CD8-positive, alpha-beta T cell (primary cell): ENCODE measurements at places on chromosomes 7 and 10. TPM values are rescaled to one million over a fixed set of nuclear protein-coding genes. Genes with fewer than 3 reads are reported as not detected.

GRCh38 chr7:8442814-8443304 lies 9.4 kb downstream of the NXPH1 start:
- DNase-seq = peak; percentile 44

DNA sequence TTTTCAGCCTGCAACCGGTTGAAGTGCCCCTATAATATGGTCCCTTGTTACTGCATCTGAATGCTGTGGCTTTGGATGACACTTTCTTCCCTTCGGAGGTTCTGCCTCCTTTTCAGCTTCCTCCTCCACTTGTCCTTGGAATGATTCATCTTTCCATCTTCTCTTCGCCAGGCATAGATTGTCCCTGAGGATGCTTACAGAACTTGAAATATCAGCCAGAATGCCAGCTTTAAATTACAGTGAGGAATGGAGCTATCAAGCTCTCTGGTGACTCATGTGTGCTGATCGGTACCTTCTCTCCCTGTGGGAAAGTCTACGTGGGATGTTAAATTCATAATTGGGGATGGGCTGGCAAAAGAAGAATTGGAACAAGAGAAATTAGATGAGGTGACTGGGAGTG lies 45.9 kb upstream of the PDK4 start:
- no peak for DNase-seq

GRCh38 chr10:7818295-7819120 lies at the start of gene TAF3:
TAF3 (plus strand) TSS chr10:7818505; CDS start chr10:7818710, 205 bp downstream.
- DNase-seq = peak; percentile 92

DNA sequence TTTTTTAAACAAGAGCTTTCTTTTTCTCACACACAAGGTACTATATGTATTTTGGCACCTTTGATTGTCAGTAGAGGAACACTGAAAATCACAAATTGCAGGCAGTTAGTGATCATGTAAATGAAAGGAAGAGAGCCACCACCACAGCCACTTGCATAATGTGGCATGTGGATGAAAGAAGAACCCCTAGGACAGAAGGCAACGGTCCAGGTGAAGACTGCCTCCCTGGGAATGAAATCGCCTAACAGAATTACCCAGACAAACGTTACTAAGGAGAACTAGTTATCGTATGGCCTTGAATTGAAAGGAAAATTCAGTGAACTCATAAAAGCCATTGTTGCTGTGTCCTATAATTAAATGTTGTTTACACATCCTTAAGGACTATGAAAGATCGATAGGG lies 41.2 kb upstream of the PTPRZ1 start:
- no peak for DNase-seq

DNA sequence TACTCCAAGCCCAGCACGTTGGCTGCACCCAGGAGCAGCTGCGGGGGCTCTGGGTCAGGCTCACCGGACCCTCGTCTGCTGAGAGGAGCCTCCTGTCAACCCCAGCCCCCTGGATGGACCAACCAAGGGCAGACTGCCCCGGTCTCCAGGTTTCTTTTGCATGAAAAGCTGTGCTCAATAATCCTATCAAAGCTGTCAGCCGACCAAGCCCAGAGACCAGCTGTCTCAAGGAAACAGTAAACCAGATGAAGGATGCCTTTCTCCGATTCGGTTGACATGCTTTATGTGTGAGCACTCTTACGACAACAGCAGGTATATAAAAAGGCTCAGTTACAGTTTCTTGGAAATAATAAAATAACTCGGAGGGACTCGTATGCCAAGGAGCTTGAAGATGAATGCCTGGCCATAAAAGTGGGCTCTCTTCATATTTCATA lies 71.6 kb upstream of the BAIAP2L1 start:
- DNase-seq = no peak

DNA sequence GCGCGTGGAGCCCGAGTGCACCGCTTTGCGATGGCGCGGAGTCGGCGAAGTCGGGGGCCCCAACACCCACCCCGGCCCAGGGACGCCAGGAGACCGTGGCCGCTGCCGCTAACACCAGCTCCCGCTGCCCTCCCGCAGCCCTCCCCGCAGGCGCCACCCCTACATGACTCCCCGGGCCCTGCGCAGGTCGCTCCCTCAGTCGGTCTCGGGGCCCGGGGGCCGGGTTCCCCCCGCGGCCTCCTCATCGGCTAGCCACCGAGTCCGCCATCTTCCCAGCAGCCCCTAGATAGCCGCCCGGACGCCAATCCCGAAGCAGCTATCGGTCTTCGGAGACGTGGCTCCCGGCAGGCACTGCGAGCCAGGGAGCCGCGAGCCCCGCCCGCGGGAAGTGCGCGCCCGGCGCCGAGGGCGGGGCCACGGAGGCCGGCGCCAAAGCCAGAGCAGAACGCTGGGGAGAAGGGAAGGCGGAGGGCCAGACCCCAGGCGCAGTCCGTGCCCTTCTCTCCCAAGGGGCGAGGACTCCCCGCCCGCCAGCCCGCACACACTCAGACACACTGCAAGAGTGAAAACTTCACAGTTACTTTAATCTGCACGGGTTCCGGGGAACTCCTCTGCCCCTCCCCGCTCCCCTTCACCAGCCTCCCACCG lies at the start of gene FASTK:
Gene FASTK, minus strand, starts transcription at position 288 of the 648 bp plus-strand sequence. Its CDS starts 43 bp downstream, at position 245.
- peak; percentile 87 for DNase-seq

DNA sequence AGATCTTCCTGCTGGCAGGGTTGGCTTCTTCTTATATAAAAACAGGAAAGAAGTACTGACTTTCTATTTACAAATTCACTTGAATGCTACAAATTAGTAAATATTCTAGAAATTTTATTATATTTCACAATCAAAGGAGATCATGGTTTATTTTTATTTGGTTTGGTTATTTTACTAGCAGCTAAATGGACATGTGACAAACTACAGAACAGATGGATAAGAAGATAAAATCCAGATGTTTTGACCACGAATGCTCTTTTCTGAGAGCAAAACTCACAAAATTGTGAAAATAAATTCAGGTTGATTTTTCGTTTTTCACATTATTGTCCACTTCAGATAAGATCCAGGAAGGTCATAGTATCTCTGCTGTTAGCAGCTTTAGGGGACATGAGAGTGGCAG lies 55.4 kb downstream of the CACNA2D1 start:
- DNase-seq = no peak

GRCh38 chr7:108455551-108455997 lies 662 bp downstream of the NRCAM start:
- DNase-seq = peak; percentile 7

GRCh38 chr10:12507165-12507850 lies 158.0 kb downstream of the CAMK1D start:
- no peak for DNase-seq

DNA sequence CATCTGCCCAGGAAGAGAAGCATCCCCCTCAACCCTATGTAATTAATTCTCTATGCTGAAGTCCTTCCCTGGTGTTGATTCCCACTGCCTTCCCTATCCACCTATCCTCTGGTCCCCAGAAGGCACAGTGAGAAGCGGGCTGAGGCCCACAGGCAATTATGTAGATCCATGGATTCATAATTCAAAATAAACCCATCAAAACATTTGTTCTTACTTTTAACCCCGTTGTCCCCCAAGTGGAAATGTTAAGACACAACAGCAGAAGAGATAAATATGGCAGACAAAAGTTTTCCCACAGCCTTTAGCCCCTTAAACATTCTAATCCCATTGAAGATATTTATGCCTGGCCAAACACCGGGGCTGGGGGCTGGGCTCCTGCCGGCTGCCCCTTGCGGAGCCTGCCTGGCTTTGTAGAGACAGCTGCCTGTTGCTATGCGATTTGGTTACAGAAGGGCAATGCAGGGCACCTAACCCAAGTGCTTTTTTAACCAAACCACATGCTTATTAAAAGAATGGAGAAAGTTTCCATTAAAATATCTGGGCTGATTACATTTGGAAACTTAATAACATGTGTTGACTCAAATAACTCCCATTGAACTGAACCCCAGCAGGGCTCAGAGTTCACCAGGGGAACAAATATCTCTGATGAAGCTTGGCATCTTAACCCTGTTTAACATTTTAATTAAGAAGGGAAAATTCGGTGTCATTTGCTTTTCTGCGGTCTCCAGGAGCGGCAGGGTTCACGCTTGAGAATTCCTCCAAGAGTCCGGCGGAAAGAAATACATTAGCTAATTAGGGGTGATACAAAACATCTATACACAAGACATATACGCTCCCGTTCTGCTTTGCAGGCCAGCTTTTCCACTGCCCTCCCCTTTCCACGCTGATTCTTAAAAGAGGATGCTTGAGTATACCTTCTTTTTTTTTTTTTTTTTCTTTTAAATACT lies 110.8 kb upstream of the FGFR2 start:
- DNase-seq = no peak

- no peak for DNase-seq
Observed at GRCh38 chr10:102678842-102679289, 34.6 kb downstream of the TRIM8 start.

Gene EEPD1
- total RNA-seq = 1.1 TPM
